ENCODE measurements at places on chromosomes 7 and 10. TPM values are rescaled to one million over a fixed set of nuclear protein-coding genes. Genes with fewer than 3 reads are reported as not detected.

The CCDC172 gene
- total RNA-seq = not detected

The NEUROD6 gene
- not detected for total RNA-seq

The GPER1 gene
- 12.9 TPM for total RNA-seq

The CYP2W1 gene
- 0.41 TPM for total RNA-seq

The CABCOCO1 gene
- not detected for total RNA-seq

The PLAC9 gene
- total RNA-seq = 6.6 TPM

The MTURN gene
- 28.3 TPM for total RNA-seq

The CYP26C1 gene
- total RNA-seq = not detected

The TNKS2 gene
- total RNA-seq = 38.7 TPM

The RNF32 gene
- total RNA-seq = 2.3 TPM

The BNIP3 gene
- total RNA-seq = 33.0 TPM

The RHOBTB1 gene
- total RNA-seq = 8.9 TPM

- DNase-seq = no peak
Measured at GRCh38 chr10:119377451-119377957, 165.0 kb downstream of the RGS10 start.

DNA sequence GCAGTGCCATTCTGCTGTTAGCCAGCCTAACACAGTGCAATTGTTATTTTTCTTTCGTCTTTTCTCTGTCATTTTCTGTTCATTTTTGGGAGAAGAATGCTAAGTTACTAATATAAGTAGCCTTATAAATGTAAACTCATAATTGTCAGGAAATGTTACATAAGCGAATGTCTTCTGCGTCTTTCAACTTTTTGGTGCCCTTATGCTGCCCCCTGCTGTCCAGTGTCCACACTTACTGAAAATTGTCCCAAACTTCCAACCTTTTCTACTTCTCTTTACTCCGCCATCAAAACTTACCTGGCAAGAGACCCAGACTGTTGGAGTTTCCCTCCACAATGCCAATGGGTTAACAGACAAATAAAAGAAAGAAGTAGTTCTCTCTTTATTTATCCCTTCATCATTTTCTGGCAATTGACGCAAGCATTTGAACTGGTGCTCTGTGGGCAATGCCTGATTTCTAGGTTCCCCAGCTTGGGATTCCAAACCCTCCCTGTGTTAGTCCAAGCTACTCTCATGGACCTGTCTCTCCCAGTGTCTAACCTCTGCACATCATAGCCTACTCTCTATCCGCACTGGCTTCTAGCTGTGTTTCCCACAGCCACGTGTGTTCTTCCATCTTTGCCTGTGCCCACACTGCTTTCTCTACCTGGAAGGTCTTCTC is 21.0 kb upstream of the EPC1 start:
- peak; percentile 84 for DNase-seq

DNA sequence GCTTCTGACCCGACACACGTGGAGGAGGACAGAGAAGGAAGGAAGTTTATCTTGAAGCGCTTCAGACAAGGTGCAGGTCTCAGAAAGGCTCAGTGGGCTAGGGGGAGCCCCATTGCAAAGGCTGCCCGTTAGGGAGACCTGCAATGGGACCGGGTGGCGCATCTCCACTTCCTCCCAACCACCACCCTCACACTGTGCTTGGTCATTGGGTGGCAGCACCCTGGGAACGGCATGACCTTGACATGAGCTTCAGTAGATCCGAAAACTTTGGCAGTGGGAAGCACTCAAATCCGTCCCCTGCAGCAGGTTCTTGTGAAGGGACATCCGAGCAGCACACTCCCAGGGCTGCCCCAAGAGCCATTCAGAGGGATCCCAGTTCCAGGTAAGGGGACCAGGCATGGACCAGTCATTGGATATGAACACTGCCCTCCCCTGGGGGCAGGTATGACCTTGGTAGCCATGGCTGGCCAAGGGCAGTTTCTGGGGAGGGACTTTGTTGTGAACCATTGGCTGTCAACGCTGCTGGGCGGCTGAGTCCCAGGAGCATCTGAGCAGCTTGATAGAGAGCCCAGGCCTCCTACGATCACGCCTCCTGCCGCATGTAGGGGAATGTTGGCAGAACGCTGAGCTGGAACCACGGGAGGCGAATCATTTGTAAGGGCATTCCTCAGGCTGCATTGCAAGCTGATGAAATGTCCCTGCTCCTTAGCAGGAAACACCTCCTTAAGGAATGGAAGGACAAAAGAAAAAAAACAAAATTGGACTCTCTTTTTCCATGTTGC is 31.7 kb downstream of the GALNTL5 start:
- no peak for DNase-seq

DNA sequence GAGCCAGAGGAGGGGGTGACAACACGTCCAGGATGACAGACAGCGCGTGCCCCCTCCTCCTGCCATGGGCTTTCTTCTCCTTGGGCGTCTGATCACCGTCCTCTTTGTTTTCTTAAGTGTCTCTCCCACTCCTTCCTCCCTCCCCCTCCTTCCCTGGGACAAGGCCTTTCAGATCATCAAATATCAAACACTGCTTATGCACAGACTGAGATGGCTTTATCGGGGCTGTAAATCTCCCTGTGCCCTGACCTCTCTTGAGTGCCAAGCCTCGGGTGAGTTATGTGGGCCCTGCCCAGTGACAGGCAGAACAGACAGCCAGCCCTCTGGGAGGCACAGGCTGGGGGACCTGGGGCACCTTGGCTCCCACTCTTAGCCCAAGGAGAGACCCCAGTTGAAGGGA is 116.4 kb downstream of the C10orf105 start:
- DNase-seq = peak; percentile 62

DNA sequence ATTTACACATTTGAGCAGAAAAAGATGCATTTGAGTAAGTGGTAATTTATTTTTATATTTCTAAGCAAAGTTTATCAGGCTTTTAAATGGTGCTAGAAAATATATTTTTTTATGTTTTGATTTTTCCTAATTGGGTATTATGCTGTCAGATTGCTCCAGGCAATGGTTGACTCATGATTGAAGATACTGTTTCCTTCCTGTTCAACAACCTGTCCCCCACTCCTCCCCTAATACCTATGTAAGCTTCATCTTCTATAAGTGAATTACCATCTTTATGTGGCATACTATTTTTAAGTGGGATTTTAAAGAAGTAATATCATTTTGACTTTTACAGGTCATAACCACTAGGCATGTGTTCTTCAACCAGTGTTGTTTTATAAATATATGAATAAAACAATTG is 21.4 kb downstream of the TSPAN13 start:
- DNase-seq = no peak

DNA sequence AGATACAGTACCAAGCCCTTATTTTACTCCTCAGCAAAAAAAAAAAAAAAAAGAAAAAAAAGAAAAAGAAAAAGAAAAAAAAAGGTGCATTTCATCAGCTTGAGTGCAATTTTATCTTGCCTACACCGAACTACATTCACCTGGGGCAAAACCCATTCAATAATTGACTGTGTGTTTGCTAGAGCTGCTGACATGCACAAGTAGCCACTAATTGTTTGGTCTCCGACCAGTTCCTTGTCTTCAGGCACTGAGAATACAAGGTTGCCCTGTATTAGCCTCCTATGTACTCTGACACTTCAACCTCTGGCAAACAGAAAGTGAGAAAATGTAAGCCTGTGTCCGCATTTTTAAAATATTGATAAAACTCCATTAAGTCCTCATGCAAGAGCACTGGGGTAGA is 1579.4 kb upstream of the LRRTM3 start:
- no peak for DNase-seq

GRCh38 chr10:91705948-91706670 is 73.2 kb upstream of the PPP1R3C start:
- DNase-seq = no peak

- no peak for DNase-seq
Measured at GRCh38 chr7:107610323-107610722, 30.3 kb downstream of the BCAP29 start.

- no peak for DNase-seq
Measured at GRCh38 chr10:43649185-43649523, 473 bp upstream of the ZNF32 start.

GRCh38 chr7:112882022-112882421 is 91.8 kb upstream of the TMEM168 start:
- no peak for DNase-seq

DNA sequence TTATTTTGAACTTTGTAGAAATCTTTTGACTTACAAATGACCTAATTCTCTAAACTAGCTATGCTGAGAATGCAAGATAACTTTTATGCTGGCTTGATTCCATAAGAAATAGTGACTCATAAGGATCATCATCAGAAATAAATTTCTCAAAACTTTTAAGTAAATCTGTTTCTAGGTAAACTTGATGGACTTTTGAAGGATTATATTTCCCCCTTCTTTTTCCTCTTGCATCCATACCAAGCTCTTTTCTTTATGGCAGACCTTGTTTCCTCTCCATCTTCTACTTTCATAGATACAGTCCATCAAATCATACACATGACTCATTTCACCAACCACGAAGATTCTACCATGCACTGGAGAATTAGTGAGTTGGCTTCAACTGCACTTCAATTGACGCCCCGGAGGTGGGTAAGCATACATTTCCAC is 336.3 kb downstream of the KCNMA1 start:
- DNase-seq = no peak

GRCh38 chr7:32390210-32390609 is 100.0 kb downstream of the LSM5 start:
- DNase-seq = no peak

DNA sequence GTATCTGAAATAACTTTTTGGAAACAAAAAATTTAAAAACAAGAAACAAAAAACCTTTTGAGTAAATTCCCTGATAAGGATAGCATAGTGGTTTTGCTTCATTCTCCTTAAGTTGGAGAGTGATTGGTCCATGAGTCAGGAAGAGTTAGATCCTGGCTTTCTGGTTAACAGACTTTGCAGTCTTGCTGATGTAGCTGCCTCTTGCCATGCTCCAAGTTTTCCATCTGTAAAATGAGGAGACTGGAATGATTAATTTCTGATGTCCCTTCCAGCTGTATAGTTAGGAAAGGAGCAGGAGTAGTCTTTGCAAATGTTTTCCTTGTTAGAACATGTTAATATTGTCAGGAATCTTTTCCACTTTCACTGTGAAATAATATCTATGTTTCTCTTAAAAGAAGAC is 266.6 kb downstream of the DNAJB9 start:
- no peak for DNase-seq

DNA sequence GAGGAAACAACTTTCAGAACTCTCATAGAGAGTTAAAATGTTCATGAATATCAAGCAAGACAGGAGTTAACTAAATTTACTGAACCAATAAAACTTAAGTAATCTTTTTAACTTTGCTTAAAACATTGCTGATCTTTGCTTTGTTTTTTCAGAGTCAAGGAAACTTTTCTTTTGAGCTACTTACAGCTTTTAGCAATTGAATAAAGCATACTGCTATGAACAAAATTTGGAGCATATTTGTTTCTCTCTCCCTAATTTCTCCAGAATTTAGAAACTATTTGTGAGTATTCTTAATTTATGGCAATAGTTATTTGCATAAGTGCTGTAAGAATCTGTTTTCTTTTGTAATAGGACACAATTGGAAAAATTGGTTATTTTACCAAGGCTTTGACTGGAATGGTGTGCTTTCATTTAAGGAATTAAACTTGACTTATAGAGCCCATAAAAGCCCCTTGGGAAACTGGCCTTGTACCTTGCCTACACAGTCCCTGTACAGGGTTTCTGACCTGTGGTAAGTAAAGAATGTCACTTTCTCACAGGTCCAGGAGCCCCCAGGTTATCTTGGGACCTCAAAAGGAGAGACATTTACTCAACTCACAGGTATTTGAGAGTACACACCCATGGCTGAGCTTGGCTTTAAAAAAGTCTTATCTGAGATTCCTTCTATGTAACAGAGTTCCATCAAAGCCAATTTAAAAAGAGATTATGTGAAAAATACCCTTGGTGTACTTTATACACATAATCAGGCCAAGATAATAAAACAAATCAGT is 23.3 kb upstream of the KIAA1549 start:
- DNase-seq = no peak

GRCh38 chr10:48492201-48492600 is 112.7 kb downstream of the ARHGAP22 start:
- DNase-seq = no peak

DNA sequence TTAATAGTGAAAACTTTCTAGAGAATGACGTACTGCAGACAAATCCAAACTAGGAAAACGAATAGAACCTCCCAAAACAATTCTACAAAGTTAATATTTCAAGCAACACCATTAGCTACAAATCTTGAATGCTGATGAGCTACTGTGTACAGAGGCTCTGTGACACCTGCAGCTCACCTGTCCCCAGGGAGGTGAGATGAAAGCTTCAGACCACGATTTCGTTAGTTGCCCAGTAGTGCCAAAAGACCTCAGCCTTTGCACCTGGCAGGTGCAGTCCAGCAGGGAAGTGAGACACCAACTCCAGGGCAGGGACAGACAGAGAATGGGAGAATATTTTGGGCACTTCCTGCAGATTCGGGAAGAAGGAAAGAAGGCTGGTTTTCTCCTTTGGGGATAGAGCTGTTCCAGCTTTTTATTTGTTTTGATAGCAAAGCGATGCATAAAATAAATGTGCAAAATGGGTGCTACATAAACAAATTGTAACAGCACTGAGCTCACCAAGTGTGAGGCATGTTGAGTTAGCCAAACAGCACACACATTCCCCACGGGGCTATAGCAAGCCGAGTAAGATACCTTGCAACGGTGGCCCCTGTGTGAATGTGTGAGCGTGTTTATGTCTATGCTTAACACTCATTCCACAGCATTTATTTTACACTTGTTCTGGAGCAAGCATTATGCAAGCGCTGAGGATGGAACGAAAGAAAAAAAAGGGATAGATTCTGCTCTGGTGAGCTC is 1024.8 kb upstream of the AUTS2 start:
- no peak for DNase-seq

GRCh38 chr7:152383341-152384234 is 52.2 kb downstream of the KMT2C start:
- no peak for DNase-seq

DNA sequence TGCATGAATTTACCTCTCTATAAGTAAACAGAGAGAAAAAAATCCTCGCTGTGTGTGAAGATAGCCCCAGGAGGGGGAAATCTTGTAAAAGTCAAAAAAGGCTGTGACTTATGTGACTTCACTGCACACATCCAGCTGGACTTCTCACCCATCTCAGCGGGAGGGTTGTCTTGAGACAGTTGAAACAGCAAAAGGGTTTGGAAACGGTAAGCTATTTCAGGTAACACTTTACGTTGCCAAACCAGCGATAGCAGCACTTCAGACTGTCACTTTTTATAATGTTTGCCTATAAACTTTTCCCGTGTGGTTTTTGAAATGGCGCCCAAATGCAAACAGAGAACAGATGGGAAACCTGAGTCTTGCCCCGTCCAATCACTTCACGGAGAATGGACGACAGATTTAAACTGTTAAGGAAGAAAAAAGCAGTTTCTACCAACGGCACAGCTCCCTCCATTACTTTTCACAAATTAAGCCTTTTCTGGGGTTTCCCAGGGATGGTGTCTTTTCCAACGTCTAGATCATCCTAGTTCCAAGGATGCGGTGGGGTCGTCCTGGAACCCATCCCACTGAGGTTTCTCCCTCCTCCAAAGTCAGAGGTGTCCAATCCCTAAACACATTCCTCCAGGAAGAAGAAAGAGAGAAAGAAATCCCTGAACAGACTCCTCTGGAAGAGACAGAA is 25.2 kb downstream of the FGFR2 start:
- DNase-seq = peak; percentile 25

DNA sequence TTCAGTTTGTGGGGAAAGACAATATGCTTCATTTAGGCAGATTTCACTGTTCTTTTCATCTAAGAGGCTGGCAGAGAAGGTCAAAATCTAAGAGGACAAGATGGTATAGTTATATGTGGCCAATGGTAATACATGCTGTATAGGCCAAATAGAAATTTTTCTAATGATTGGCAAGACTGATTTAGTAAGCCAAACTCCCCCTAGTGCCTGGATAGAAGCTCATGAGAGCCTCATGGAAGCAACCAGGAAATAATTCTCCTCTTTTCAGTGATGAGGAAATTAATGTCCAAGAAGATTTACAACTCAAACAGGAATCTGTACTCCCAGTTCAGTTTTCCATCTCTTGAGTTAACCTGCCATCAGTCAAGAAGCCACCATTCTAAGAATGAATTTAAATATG is 253.6 kb upstream of the PHF14 start:
- DNase-seq = no peak

Data from transverse colon (tissue), 4 donors.